NCI-H526 (cell line): ENCODE measurements at places on chromosomes 6 and 20.

DNA sequence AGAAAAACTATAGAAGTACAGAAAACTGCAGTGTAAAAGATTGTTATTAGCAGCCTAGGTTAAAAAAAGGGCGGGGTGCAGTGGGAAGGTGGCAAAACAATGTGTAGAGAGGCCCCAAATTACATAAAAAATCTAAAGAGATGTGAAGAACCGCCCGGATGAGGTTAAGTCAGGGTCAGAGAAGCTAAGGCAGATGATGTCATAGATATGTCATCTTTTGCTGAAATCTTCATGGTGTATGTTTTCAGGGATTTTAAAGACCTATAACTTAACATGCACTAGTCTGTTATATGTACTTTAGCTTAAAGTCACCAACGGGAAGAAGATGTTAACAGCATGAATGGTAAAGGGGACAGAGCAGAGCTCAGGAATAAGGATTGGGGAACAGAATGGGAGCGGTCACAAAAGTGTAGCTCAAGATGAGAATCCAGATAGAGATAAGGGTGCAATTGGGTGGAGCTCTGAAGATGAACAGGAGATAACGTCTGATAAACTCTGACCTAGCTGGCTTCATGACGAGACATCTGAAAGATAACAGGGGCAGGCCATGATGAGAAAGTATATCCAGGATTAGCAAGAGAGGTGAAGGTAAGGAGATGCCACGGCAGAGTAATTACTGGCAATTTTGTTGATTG lies 83.4 kb downstream of the TFAP2A start:
- DNase-seq, result no peak

GRCh38 chr6:85923013-85923430 lies 280.3 kb upstream of the SYNCRIP start:
- DNase-seq, result peak; percentile 55

DNA sequence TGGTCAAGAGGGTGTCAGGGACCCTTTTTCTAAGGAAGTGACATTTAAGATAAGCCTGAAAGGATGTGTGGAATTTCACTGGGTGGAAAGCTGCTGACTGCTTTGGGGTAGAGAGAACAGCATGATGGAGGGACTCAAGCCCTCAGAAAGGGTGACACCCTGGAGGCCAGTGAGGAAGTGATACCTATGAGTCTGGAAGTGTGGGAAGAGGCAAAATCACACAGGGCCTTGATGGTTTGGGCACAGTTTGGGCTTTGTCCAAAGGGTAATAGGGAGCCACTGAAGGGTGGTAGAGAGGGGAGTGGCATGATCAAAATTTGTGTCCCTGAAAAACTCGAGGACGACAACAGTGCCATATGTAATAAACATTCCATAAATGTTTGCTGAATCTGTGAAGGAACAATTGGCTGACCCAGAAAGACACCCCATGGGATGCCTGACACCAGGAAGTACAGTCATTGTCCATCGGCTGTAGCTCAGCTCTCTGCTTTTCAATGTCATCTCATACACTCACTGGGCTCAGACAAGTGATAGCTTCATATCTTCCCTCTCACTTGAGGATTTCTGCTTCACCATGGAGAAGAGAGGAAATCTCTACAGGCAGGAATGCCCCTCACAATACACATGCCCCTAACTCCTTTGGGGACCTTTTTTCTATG lies 21.3 kb downstream of the CASS4 start:
- no peak for DNase-seq

GRCh38 chr6:41657131-41658094 lies 19.1 kb downstream of the MDFI start:
- DNase-seq, result no peak

DNA sequence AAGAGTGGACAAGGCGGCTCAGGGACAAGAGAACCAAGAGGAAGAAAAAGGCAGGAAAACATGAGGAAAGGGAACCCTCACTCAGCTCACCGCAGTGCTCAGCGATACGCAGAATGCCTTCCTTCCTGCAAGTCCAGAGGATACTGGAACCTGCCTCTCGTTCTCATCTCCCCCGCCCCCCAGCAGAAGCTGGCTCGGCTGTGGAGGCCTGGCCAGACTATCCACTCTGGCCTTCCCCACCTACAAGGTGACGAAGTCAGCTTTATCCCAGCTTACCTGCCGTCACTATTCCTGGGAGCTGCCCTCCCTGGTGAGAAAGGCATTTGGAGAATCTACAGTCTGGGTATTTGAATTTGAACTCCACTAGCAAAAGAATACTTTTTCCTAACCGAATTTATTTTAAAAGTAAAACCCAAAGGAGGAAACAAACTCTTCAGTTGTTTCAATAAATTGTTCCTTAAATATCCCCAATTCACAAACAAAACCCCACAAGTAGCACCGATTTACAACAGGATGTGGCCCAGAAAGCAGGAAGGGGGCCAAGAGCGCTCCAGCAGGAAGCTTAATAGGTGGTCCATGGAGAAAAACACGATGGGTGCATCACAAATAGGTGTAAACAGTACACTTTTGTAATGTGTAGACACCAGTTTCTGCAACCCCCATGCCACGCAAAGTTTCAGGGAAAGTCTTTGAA lies 2.1 kb upstream of the DIDO1 start:
- no peak for DNase-seq

DNA sequence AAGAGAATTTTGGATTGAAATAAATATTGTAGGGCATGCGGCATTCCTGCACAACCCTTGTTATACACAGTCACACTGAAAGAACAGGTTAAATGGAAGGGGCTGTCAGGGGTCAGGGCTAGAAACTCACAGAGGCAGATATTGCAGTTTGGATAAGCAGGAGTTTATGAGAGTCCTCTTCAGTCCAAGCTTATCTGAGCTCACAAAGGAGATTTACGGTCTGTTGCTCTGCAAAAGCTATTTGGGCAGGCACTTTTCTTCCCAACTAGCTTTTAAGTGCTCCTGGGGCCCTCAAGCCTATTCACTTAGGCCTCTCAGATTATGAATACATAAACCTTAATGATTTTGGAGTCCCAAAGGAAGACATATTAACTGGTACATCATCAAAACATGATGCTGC lies 156.2 kb downstream of the SOX4 start:
- peak; percentile 38 for DNase-seq

GRCh38 chr6:39362487-39362865 lies 40.0 kb upstream of the KCNK16 start:
- DNase-seq, result no peak

- no peak for DNase-seq
These were observed 127.9 kb upstream of the BACH2 start for GRCh38 chr6:90424580-90424979.

DNA sequence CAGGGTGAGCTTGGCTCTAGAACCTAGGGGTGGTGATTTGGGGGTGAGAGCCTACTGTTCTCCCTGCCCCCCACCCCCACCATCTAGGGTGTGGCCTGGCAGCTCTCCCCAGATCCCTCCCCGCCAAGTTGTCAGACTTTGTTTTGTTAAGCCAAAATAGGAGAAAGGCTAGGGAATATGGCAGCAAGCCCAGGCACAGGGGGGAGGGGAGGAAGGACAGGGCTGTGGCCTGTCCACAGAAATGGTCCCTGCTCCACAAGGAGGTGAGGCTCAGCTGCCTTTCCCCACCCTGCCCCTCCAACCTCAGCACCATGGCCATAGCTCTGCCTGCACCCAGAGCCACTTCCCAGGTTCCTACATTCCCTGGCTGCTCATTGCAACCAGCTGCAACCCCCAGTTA lies 17.2 kb downstream of the SCUBE3 start:
- DNase-seq, result no peak

DNA sequence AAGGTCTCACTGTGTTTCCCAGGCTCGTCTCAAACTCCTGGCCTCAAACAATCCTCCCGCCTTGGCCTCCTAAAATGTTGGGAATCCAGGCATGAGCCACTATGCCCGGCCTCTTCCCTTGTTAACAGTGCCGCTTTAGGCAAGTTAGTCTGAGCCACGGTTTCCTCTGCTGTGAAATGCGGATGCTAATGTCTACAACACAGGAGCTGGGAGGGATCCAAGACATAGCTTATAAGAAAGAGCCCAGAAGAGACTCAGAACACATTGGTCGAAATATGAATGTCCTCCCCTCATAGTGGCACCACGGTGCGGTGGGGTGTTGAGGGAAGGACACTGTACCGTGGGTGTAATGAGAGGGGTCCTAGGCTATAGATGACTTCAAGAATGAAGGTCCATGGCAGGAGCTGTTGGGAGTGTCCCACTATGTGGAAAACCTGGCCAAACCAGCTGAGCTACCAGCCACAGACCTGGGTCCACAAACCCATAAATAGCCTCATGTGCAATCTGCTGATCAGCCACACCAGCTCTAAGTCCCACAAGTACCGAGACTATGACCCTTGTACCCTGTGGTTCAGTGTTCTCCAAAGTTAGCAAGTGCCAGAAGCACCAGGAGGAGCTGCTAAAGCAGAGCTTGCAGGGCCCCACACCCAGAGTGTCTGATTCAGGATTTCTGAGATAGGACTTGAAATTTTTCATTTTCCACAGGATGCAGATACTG lies 57.8 kb upstream of the ZFAND3 start:
- no peak for DNase-seq

- no peak for DNase-seq
These were observed 158.2 kb upstream of the MCHR2 start for GRCh38 chr6:100152201-100152600.

DNA sequence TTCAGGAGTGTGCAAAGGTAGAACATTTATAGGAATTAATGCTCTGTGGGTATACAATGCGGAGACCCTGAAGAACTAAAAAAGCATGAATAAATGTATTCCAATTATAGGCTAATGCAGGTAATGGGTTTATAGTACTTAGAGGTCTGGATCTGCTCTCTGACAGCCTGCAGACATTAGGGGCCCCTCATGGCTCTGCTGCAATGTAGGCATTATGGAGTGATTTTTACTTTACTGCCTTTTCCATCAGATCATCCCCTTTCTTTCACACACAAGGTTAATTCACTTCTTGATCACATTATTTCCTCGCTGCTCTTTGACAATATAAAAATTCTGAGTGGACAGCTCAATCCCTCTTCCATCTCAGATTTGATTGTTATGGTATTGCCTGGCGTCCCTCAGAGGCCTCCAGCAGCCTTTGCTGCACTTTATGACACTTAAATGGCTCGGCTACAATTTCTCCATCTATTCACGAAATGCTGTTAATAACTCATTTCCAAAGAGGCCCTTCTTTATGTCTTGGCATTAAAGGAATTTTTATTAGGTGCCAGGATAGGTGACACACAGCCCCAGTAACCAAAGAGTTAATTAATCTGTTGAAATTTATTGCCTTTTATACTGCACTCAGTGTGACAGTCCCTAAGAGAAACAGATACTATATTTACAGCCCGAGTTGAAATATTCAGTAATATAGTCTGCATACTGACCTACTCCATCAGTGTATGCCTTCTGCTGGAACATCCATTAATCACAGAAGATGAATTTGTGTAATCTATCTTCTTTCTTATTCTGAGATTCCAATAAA lies 33.4 kb upstream of the SLC35B3 start:
- no peak for DNase-seq

- peak; percentile 60 for DNase-seq
These were observed 3.1 kb downstream of the NOL4L start for GRCh38 chr20:32581839-32582658.

DNA sequence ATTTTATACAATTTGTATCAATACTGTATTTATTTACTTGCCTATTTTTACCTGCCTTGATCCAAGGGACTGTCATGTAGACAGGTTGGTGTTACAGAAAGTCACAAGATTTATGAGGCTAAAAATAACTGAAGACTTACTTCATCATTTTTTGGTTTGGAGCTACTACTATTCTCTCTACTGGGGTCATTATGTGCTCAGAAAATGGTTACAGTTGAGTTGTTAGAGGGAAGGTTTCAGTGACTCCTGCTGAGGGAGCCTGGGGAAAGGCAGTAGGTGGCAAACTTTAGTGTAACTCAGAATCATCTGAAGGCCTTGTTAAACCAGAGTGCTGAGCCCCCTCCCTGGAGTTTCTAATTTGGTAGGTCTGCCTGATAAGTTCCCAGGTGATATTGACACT lies 118.8 kb downstream of the TINAG start:
- no peak for DNase-seq

- DNase-seq, result peak; percentile 64
These were observed 71.5 kb downstream of the HFE start for GRCh38 chr6:26158581-26159356.

DNA sequence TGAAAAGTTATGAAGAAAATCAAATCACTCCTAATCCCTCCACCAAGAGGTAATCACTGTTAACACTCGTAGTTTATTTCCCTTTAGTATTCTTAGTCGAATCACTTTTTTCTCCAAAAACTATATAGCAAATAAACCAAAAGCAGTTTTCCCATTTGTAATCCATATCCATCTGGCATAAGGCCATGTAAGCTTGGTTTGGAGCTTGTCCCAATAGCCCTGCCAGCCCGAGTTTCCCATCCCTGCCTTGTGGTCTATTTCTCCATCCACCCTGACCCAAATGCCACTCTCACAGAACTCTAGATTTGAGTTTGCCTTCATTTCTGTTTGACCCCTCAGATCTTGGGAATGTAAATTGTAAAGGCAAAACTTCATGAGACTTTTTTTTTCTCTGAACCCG lies 71.8 kb upstream of the DSP start:
- no peak for DNase-seq

- DNase-seq, result no peak
These were observed 208.6 kb downstream of the UST start for GRCh38 chr6:148955441-148955840.

DNA sequence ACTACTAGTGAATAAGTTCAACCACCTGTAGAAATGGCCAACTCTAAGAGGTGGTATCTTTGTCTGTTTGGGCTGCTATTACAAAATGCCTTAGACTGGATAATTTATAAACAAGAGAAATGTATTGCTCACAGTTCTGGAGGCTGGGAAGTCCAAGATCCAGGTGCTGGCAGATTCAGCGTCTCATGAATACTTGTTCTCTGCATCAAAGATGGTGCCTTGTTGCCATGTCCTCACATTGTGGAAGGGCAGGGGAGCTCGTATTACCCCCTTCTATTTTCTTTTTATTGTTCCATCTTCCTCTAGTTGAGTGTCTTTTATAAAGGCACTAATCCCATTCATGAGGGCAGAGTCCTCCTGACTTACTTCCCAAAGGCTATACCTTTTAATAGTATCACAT lies 58.0 kb downstream of the LRRC1 start:
- DNase-seq, result no peak

GRCh38 chr6:34150766-34151165 lies 4.9 kb upstream of the GRM4 start:
- DNase-seq, result no peak

GRCh38 chr6:114216789-114217467 lies 125.9 kb downstream of the HS3ST5 start:
- DNase-seq, result no peak

GRCh38 chr6:147154454-147154853 lies 49.8 kb upstream of the STXBP5 start:
- DNase-seq, result no peak
